HS-5 (cell line): ENCODE measurements at places on chromosomes 1 and 21.

GRCh38 chr1:205571747-205572146 lies 60.1 kb downstream of the ELK4 start:
- DNase-seq: no peak

DNA sequence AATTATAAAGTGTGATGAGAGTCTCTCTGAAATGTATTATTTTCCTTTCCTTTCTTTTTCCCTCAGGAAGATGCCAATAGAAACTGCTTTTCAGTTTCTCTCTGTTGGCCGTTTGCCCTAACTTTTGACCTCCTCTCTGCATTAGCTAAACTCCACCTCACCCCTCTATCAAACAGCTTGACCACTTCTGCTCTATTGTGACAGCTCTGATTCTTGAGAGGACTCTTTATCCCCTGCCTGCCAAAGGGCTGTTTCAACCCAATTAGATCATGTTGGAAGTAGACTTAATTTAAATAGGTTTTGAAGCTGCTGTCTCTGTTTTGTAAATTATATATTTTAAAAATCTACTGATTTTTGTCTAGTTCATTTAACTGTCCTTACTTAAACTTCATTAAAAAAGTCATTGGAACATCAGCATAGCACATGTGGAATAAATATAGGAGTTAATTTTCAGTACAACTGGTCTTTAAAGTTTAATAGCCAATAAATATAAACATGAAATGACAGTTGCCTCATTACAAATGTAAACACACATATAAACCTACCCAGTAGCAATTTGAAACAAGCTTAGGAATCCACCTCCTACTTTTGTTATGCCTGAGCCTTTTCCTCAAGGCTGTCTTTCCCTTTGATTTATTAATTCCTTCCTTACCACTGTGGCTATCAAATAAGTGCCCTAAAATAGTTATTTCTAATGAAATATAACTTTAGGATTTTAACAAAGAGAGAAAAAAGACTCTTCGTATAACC lies 152.0 kb downstream of the CHRM3 start:
- no peak for DNase-seq

GRCh38 chr1:207565546-207566468 lies 69.8 kb downstream of the CR1 start:
- no peak for DNase-seq

DNA sequence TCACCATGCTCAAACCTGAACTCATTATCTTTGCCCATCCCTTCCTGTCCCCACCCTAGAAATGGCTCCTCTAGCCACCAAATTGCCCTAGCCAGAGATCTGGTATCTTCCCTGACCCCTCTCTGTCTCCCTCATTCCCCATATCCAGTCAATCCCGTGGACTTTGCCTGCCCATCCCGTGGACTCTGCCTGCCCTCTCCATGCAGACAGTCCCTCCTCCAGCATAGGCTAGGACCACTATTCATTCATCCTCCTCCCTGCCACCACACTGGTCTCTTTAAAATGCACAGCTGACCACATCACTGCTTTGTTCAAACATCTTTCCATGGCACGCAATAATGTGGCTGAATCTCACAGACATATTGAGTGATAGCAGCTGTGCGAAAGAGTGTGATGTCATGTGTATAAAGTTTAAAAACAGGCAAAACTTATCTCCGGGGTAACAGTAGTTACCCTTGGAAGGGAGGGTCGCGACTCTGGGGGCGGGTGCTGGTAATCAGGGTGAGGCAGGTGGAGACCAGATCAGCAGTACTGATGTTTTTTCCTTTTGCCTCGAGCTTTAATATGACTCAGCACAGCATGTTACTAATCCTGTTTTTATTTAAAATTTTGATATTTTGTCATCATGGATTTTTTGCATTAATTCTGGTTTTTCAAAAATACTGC lies 4.8 kb upstream of the SLC2A1 start:
- DNase-seq: no peak

- DNase-seq: no peak
Measured at GRCh38 chr1:35173909-35174540, 18.9 kb downstream of the SFPQ start.

DNA sequence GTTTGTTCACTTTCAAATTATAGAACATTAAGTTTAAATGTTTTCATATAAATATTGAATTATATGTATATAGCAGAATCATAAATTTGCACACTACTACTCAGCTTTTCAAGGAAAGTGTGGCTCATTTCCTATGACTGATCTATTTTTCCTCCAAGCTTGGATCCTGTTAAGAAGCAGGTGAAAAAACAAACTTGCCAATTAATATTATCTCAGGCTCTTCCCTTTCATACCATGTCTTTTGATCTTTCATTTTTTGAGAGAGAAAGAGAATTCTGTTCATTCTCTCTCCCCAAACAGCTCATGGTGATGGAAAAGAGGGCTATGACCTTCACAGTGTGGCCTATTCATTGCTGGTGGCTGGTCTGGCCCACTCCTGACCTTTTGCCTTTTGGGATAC lies 43.7 kb downstream of the SEC16B start:
- DNase-seq: no peak

DNA sequence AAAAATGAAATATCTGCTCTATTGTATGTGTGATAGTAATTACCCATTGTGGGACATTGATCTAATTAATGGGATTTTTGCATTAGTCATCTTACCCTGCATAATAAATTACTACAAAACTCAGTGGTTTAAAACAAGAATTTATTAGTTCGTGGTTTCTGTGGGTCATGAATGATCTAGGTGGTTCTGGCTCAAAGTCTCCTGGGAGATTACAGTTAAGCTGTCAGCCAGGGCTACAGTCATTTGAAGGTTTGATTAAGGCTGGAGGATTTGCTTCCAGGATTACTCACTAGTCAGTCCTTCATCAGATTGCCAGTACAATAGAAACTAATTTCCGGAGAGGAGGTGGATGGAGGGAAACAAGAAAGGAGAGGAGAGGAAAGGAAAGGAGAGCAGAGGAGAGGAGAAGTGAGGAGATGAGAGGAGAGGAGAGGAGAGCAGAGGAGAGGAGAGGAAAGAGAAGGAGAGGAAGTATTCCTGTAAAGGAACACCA lies 60.4 kb upstream of the TNFSF4 start:
- no peak for DNase-seq

DNA sequence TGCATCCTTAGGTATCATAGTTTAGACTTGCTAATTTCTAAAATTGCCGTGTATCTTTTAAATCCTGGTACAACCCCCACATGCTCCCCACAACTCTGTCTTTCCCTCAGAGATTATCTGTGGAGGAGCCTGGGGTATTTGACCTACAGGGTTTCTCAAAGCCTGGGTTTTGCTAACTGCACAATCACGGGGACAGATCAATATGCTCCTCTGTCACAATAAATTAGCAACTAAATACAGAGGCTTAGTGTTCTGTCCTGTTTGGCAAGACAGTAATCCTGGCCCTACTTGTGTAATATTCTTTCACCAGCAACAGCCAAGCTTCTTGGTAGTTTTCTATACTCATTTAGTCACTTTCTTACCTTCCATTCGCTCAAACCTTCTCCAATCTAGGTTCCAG lies 8.5 kb downstream of the ECHDC2 start:
- DNase-seq: no peak

- DNase-seq: no peak
Measured at GRCh38 chr1:209509039-209509438, 74.5 kb upstream of the CAMK1G start.

DNA sequence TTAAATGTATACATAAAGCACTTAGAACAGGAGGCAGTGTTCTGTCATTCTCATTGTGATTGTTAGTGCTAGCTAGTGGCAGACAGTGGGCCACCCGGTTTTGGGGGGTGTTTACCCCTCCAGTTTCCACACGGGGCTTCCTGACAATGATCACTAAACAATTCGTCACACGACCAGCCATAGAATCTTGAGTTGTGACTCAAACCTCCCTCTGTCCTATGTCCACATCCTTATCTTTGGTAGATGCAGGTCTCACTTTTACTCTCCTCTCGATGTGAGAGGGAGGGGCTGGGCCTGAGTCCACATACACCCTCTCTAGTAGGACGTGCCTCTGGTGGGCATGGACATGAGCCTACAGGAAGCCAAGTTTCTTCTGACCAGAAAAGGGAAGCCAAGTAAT lies 92.6 kb upstream of the SSX2IP start:
- DNase-seq: no peak

GRCh38 chr1:214318356-214318755 lies 37.4 kb downstream of the SMYD2 start:
- no peak for DNase-seq

- no peak for DNase-seq
Measured at GRCh38 chr1:117049857-117050256, 10.3 kb upstream of the TTF2 start.

DNA sequence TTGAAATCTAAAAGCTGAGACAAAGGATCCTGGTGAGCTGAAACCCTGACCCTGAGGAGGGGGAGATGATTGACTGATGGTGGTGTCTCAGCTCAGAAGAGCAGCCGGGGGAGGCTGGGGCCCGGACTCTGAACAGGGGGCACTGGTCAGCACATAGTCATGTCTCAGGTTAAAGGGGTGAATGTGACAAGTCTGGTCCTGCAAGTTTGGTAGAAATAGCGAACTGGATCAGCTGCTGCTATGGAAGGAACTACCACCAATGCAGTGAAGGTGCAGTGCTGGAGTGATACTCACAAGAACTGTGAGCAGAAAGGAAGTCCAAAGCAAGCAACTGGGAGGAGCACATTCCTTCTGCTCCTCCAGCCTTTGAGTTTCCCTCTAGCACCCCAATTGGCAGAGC lies 98.8 kb upstream of the SSX2IP start:
- DNase-seq: no peak

DNA sequence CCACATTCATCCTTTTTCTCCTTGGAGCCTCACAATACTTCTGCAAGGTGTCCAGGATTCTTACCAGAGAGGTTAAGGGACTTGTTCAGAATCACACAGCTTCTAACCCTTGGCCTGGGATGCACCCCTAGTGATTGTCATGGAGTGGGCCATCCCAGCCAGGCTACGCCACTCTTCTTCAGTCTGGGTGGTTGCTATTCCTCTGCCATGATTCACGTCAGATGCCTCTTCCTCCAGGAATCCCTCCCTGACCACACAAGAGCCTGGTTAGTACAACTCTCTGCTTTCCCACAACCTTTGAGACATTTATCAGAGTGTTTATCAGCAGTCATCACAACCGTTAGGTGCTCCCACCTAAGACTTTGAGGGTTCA lies 121.8 kb downstream of the EPHB2 start:
- DNase-seq: no peak

- DNase-seq: no peak
Measured at GRCh38 chr1:95575291-95575690, 341.3 kb downstream of the RWDD3 start.

GRCh38 chr1:5909576-5910275 lies 82.5 kb downstream of the NPHP4 start:
- no peak for DNase-seq

DNA sequence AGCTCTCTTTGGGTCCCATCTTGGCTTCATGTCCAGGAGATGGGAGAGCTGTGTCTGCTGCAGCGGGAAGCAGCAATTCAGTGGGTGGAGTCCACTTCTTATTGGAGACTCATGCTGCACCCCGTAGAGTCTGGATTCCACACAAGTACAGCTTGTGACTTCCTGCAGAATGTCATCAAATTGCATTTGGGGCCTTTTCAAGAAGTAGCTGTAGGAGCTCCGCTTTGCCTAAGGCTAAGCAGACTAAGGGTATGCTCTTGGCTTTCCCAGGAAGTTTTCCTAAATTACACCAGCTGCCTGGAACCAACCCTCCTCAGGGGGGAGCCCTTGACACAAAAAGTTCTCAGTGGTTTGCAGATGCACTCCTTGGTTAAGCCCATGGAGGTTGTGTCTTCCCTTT lies 5.7 kb upstream of the MOB3C start:
- no peak for DNase-seq
